ENCODE measurements at places on chromosomes 6 and 20.

DNA sequence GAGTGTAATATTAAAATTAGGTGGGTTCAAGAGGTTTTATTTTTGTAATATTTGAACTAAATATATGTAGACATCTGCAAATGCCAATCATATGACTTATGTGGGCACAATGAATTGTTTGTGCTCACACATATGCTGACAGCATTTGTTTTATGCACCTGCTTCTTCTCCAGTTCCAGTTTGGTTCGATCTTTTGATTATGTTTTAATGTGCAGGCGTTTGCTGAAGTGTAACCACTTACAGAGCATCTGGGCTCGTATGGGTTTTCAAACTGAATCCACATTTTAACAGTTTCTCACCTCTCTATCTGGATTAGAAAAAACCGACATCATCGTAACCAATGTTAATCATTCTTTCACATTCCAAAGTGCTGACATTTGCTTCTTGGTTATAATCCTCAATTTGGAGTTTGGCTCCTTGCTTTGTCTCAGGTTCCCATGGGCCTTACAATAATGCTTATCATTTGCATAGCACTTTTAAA, 129.1 kb upstream of the SPACA1 start:
- DNase-seq = no peak

GRCh38 chr6:149150801-149151398, 166.6 kb upstream of the TAB2 start:
- no peak for DNase-seq

DNA sequence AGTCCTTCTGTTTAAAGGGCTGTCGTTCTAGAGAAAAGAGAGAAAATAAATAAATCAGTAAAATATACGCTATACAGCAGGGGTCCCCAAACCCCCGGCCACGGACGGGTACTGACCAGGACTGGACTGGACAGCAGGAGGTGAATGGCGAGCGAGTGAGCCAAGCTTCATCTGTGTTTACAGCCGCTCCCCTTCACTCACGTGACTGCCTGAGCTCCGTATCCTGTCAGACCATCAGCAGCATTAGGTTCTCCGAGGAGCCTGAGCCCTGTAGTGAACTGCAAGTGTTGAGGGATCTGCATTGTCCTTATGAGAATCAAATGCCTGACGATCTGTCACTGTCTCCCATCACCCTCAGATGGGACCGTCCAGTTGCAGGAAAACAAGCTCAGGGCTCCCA, 76.5 kb downstream of the ZNF217 start:
- no peak for DNase-seq

DNA sequence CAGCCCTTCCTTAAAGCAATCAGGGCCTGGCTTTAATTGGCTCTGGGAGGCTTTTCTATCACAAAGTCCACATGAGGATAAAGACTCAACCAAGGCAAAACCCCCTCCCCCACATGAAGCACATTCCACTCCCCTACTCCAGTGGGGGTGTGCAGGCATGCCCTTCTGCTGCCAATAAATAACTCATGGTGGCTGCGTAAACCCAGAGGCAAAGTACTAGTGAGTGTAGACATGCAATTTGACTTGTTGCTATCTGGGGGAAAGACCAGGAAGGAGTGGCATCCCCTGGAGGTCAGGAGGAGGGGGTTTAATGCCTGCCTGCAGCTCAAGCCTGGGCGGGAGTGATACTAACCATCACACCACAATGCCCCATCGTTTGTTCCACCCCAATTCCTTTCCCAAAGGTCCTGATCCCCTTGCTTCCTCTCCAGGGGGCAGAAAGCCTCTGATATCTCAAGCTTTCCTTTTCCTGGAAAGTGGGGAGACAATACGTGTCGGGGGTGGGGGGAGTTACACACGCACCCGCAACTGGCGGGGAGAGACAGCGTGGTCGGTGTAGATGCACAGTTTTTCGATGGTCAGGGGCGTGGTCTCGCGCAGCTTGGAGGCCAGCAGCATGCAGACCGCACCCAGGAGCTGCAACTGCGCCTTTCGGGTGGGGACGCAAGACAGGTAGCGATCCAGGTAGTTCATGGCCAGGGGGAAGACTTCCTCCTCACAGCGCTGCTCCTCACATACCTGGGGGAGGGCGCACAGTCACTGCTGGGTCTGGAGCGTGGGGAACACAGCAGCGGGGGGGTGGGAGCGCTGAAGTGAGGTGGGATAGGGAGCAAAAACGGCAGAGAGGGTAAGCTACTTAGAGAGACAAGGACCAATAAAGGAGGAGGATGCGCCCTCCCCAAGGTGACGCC, 1.5 kb downstream of the CCND3 start:
- no peak for DNase-seq

- DNase-seq = no peak
Observed at GRCh38 chr6:72944660-72945059, 280.6 kb downstream of the KHDC1L start.
